ENCODE measurements at places on chromosomes 3 and 15.

DNA sequence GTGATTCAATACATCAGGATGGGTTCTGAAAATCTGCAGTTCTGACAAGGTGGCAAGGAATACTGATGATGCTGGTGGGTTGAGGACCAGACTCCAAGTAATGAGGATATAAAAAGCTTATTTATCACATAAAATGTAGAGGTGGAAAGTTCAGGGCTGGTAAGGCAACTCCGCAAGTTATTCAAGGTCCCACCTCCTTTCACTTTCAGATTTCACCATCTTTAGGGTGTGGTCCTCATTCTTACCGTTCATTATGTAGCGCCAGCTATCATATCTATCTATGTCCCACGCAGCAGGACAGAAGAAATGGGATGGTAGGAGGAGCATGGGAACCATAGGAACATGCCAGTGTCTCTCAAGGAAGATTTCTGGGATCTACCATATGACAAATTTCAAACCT, 80.3 kb downstream of the IL1RAP start:
- DNase-seq = no peak

DNA sequence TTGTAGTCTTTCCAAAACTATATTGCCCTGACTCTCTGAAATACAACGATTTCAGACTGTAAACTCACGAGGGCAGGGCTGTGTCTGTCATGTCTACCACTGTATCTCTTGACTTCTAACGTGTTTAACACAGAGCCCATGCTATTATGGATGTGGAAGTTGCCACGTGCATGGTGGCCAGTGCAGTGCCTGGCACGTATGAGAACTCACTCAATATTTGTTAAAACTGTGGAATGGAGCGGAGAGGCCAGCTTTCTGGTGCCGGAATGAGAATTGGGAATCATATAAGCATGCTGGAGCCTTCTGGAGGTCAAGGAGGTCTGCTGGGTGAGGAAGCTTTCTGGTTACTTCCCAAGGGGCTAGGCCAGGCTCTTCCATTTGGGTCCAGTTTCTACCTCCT, 220.6 kb upstream of the LYSMD4 start:
- no peak for DNase-seq

GRCh38 chr15:54810496-54810895, 386.2 kb downstream of the RSL24D1 start:
- no peak for DNase-seq

DNA sequence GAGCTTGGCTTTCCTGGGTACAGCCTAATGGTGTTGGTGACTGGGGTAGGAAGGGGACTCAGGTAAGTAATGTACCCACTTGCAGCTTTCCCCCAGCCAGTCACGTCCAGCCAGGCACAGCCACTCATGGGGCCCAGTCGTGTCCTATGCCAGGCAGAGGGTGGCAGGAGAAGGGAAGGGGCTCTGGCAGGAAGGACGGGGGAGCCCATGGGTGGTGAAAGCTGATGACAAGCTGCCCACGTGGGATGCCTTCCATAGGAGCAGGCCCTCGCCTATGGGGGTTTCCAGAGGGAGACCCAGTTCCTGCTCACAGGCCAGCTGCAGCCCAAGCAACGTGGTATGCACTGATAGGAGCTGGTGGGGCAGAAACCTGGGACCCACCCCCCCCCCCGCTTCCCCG, 10.7 kb downstream of the CHAC1 start:
- no peak for DNase-seq

DNA sequence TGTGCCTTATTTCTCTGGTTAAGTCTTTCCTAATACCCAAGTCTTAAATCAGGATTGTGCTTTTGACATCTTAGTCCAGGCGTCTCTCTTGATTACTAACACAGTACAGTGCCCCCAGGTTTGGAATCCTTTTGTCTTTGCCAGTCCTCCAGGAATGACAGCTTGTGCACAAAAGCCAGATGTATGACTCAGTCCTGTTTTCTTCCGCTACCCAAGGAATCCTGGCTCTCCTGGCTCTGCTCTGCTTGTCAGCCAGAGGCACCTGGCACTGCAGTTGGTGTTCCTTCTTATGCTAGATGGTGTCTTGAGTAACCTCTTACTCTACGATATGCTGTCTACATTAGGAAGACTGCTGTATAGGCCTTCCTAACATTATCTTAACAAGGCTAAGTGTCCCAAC, 728.2 kb upstream of the NECTIN3 start:
- peak; percentile 32 for DNase-seq

- DNase-seq = no peak
These were observed 109.2 kb downstream of the NEDD4 start for GRCh38 chr15:55884223-55884622.

DNA sequence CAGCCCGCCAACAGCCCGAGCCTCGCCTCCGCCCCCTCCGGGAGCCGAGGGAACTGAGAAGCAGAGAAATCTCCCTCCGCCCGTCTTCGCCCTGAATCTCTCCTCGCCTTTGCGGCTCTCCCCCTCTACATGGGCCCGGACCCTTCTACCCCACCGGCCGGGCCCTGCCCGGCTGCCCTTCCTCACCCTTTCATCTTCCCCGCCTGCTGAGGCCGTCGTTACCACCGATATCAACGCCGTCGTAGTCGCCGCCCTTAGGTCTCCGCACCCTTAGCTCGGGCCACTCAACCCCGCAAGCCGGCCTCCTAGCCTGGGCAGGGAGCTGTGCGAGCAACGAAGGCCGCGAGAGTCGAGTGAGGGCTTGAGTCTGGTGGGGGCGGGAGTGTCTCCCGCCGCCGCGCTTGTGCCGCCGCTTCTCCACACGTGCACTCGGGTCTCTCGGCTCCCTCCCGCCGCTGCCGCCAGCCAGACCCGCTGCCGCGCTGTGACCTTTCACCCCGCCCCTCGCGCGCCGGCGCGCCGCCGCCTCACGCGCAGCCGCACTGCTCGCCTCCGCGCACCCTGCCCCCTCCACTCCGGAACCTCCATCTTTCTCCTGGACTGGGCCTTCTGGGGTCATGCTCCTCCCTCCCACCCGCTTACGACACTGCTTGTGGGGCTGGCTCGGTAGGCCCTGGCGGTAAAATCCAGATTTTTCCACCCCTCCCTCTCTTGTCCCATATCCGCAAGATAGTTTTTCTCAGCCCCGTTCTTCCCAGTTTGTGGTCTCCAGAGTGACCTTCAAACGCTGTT, at the start of gene NAA50:
TSS of gene NAA50 (minus strand) at position 494 of the 792 bp plus-strand sequence. CDS start at position 194, 300 bp downstream.
- DNase-seq = peak; percentile 89

GRCh38 chr15:66939451-66940023, 125.9 kb upstream of the SMAD3 start:
- DNase-seq = no peak

DNA sequence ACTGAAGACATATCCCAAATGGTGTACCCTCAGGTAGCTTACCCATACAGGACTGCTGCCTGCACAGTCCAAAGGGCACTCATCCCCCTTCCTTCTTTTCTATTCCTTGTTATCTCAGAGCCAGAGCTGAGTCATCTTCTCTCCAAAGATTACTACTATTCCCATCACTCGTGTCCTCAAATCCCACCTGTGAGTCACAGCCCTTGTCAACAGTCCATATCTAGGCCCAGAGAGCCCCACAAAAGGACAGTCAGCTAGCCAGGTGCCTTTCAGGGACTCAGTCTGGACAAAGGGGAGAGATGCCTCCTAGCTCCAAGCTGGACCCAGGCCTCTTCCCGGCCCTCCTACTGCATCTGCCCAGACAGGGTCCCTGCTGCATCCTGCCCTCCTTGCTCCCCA, 11.0 kb downstream of the PARP16 start:
- DNase-seq = no peak

GRCh38 chr3:195135917-195136316, 135.0 kb downstream of the XXYLT1 start:
- DNase-seq = no peak

GRCh38 chr15:35436422-35436821, 109.5 kb downstream of the DPH6 start:
- DNase-seq = no peak

DNA sequence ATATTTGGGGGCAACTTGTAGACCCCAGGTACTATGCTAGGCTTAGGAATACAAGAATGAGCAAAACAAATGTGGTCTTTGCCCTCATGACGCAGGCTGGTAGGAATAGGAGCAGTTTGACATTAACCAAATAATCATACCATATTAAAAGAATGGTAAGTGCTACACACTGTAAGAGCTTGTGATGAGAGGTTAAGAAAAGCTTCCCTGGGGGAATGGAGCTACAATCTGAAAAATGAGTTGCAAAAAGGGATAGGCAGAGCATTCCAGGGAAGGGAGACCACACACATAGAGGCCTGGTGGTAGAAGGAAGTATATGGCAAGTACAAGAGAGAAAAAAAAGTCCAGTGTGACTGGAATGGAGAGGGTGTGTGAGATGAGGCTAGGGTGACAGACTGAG, 37.3 kb downstream of the TMOD3 start:
- DNase-seq = no peak

DNA sequence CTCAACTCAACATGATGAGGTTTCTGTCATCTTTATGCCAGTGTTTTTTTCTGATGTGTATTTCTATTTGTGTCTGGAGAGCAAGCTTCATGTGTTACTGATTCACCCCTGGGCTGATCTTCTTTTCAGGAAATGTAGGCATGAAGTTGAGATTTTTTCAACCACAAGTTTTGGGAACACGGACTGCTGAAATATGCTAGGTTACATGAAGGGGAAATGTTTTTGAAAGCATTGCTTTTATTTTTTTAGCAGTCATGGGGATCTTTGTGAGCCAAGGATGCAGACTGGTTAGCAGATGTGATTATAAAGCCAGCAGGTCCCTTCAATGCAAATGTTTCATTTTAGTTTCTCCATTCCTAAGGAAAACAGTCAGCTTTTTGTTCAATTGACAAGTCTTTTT, 219.3 kb upstream of the COL8A1 start:
- no peak for DNase-seq

GRCh38 chr3:14834807-14835466, 16.2 kb downstream of the FGD5 start:
- DNase-seq = no peak

DNA sequence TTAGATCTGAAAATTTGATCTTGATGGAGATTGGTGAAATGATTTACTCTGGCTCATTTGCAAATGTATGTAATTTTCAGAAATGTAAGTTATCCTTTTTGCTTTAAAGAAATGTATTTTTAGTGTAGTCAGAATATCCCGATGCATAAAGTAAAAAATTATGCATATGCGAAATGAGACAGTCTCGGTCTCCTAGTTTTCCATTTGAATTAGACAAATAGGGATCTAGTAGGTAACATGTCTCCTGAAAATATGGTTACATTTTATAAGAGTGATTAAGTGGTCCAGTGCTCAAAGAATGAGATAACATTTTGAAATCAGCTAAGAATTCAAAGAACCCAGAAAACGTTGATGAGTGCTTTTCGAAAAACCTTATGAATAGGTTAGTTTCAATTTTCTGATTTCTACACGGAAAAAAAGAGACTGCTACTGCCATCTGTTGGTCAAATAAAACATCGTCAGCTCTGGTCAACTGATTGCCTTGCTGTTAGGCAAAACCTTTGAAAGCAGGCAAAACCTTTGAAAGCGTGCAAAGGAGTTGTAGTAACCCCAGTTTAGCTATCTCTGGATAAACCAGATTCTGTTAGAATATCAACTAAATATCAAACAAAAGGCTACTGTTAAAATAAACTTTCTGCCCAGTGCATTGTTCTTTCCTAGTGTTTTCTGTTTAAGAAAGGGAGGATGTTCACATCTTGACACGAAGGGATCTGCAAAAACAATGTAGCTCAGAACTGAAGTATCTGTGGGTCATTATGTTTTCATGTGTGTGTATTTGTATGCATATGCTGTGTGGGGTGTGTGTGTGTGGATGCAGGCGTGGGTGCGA, 59.3 kb upstream of the CHMP2B start:
- DNase-seq = peak; percentile 39

DNA sequence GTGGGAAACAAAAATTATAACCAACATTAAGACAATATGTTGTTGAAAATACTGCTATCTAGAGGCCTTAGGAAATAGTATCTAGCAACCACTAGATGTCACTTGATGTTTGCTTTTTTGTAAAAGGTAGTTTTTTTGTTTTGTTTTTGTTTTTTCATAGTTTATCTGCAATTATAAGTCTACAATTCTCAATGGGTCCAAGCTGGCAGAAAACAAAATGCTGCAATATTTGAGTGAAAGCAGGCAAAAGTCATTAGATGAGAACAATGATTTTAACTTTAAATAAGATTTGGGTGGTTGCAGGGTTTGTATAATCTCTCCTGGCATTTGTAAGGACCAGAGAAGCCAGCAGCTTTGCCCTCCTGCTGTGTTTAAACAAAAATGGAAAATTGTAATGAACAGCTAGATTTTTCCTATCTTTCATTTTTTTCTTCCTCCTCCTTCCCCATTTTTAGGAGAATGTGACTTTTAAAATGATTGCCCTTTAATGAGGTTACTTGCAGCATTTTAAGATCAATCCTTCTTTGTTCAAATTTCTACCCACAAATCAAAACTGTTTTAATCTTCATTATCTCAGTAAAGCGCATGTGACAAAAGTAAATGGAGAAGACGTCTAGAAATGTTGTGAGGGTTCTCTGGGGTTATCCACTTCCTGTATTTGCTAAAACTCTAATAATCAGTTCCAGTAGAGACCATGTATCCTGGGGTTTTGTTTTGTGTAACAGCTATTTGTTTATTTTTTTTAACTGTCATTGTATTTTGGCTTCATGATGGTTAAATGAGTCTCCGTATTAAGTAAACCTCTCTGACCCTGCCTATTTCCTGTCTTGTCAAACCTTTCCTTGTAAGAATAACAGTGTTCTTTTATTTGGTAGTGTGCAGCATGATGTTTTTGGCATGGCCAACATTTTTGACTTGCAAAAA, 27.3 kb downstream of the DUT start:
- DNase-seq = no peak

GRCh38 chr3:138376663-138377062, 28.3 kb downstream of the MRAS start:
- no peak for DNase-seq

DNA sequence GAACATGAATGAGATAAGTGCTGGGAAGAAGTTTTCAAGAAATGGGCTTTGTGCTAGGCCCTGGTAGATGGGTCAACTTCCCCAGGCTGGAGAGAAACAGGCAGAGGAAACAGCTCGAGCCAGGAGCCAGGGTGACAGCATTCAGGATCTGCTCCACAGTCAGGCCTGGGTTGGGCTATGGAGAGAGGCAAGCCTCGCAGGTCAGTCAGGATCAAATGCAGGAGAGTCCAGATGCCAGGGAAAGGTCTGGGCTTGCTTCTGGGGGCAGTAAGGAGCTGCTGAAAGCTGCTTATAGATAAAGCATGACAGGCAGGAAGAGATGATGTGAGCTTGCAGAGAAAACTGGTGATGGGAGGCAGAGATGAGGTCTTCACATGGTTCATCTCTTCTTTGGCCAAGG, 11.0 kb upstream of the USP3 start:
- DNase-seq = no peak

- DNase-seq = no peak
These were observed 48.7 kb upstream of the IREB2 start for GRCh38 chr15:78389322-78389721.

- DNase-seq = no peak
These were observed 23.9 kb upstream of the GRIP2 start for GRCh38 chr3:14563946-14564539.

DNA sequence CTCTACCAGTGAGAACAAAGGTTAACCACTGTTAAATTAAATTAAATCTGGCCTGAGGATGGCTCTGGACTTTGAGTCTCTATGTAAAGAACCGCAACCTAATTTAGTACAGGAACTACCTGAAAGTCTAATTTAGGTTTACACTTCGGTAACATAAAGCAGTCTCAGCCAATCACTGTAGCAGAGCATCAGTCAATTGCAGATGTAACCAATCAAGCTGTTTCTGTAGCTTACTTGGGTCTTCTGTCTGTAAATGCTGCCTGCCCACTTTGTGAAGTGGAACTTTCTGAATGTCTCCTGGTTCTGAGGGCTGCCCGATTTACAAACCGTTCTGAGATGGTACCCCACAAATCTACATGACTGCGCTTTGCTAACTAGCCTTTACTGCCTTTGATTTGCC, 39.1 kb upstream of the RASGRP1 start:
- DNase-seq = no peak
